ENCODE measurements at places on chromosomes 1 and 21. TPM values are rescaled to one million over a fixed set of nuclear protein-coding genes. Genes with fewer than 3 reads are reported as not detected.
A peak's percentile ranks its signal among the peaks of the same experiment; 100 is the strongest.

GRCh38 chr1:17525996-17526686 lies 13.4 kb upstream of the ARHGEF10L start:
- no peak for DNase-seq

DNA sequence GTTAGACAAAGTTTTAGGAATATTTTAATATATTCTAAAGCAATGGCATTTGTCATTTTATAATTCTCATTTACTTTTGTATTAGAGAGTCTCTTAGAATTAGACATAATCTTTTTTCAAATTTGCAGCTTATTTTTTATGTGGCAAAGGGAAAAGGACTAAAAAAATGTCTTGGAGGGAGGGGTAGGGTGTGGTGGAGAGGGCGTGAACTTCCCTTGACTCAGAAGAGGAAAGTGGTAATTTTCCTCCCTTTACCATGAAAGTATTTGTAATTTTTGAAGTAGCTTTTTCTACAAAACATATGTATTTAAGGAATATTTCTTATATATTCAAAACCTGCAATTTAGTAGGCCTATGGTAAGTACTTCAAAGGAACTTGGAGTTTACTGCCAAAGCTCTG lies 6.9 kb upstream of the RABGAP1L start:
- no peak for DNase-seq

The RAVER2 gene
- 10.0 TPM for polyA plus RNA-seq

- DNase-seq, result no peak
These were observed 1693.4 kb downstream of the NCAM2 start for GRCh38 chr21:22691658-22692057.

The FCRL1 gene
- not detected for polyA plus RNA-seq

- no peak for DNase-seq
These were observed 55.2 kb upstream of the IPO9 start for GRCh38 chr1:201773764-201774163.

The VAV3 gene
- polyA plus RNA-seq, result 0.02 TPM

- DNase-seq, result no peak
These were observed 14.5 kb upstream of the CSF3R start for GRCh38 chr1:36497207-36497606.

GRCh38 chr1:153532181-153532580 lies 3.6 kb downstream of the S100A6 start:
- no peak for DNase-seq

DNA sequence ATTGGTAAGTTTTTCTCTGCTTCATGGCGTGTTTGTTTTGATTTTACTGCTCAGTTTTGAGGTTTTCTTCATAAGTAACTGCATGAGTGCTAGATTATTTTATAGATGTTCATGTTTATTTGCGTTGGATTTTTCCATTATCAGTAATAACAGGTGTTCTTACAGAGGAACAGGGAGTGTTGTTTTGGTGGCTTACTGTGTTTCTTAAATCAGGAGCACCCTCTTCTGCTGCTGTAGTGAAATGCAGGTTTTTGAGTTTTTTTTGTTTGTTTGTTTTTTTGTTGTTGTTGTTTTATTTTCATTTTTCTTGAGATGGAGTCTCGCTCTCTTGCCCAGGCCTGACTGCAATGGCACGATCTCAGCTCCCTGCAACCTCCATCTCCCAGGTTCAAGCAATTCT lies 32.6 kb downstream of the CTBS start:
- DNase-seq, result peak; percentile 18

GRCh38 chr21:15219894-15220293 lies 155.1 kb upstream of the NRIP1 start:
- DNase-seq, result no peak

- DNase-seq, result no peak
These were observed 39.1 kb downstream of the FBXO2 start for GRCh38 chr1:11615090-11615489.

The CYP4A22 gene
- not detected for polyA plus RNA-seq

- DNase-seq, result no peak
These were observed 966 bp downstream of the TFB2M start for GRCh38 chr1:246564839-246565750.

- DNase-seq, result no peak
These were observed 841.5 kb downstream of the KCNT2 start for GRCh38 chr1:195766709-195767108.

The SLC9C2 gene
- polyA plus RNA-seq, result not detected

- no peak for DNase-seq
These were observed 61.9 kb downstream of the CRP start for GRCh38 chr1:159652506-159652905.

The TTC13 gene
- polyA plus RNA-seq, result 8.4 TPM

The OR2T35 gene
- polyA plus RNA-seq, result not detected

DNA sequence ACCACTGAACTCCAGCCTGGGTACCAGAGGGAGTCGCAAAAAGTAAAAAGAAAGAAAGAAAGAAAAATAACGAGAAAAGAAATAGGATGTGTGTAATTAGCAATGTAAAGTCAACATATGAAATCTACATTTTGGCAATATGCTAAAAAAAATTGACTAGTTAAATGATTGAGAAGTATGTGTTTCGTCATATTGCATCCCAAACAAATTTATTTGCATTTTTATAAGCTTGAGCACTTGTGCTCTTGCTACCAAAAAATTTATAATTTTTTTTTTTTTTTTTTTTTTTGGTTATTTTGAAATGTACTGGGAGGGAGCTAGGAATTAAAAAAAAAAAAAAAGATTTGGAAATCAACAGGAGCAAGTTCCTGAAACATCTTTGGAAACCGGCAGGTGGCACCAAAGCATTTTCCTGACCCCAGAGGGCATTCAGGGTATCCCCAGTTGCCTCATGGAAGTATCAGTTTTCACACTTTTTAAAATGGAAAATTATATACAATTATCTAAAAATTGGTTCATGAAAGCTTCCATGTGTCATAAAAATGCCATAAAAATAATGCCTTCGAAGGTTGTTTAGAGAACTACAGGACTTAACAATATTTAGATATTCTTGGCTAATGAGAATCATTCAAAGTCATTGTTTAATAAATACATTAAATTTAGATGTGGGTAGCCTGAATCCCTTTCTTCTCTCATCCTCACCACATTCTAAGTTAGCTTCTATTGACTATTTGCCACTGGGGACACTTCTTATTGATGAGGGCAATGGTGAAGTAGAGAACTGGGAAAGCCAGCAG lies 4.8 kb upstream of the HEATR1 start:
- peak; percentile 66 for DNase-seq

- peak; percentile 73 for DNase-seq
These were observed 103.8 kb downstream of the EPHB2 start for GRCh38 chr1:22814176-22815042.

The OR2AK2 gene
- not detected for polyA plus RNA-seq

- DNase-seq, result no peak
These were observed 1.2 kb downstream of the OR2T1 start for GRCh38 chr1:248404024-248404423.

GRCh38 chr1:107000902-107001301 lies 55.6 kb upstream of the PRMT6 start:
- no peak for DNase-seq

- no peak for DNase-seq
These were observed 7.3 kb upstream of the TEDDM1 start for GRCh38 chr1:182407724-182408123.

Data from SK-N-SH (cell line).